PC-3 (cell line): ENCODE measurements at places on chromosomes 16 and 17. TPM values are rescaled to one million over a fixed set of nuclear protein-coding genes. Genes with fewer than 3 reads are reported as not detected.

DNA sequence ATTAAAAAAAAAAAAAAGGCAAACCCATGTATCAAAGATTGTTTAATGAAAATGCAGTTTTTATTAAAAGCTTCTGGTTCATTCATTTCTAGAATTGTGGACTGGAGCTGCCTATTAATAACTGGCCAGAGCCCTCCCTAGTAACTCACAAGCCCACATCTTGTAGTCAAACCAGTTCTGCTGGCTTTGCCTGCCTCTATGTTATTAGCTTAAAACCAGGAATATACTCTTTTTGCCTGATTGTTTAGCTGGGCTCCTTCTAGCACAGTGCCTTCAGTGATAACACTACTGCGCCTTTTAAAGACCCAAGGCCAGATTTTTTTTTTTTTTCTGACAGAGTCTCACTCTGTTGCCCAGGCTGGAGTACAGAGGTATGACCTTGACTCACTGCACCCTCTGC is 26.0 kb downstream of the TAC4 start:
- DNase-seq = peak; percentile 87

PRRT2 gene
- 0.35 and 0.40 TPM in 2 replicates for total RNA-seq

MAP2K6 gene
- 8.4 and 12.2 TPM in 2 replicates for total RNA-seq

SULT1A2 gene
- 0.17 TPM in 1 of 2 replicates, not detected in the other for total RNA-seq

PDE6G gene
- 3.0 TPM in 1 of 2 replicates, not detected in the other for total RNA-seq

EVPL gene
- total RNA-seq = 38.8 and 48.3 TPM in 2 replicates

FBF1 gene
- total RNA-seq = 35.3 and 39.2 TPM in 2 replicates

NATD1 gene
- 0.69 and 0.73 TPM in 2 replicates for total RNA-seq

TNFRSF13B gene
- total RNA-seq = not detected in 2 replicates

DNA sequence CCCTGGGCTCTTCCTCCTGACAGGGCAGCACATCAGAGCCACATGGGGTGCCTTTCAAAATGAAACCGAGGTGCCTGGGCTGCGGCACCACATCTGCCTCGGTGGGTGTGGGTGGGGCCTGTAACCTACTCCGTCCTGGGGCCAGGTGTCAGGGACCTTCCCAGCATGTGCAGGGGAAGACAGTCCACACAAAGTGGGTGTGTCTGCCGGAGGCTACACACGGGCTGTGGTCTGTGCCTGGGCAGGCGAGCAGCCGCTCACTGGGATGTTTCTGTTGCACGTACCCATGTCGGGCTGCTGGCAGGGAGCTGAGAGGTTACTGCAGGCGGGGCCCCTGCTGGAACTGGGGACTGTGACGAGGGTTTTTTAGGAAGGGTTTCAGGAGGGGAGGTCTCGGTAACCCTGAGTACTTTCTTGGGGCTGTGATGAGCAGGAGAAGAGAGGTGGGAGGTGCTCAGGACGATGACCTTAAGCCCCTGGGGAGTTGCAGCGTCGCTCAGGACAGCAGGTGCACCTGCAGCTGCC is 351.2 kb downstream of the SEC14L1 start:
- DNase-seq = no peak

- no peak for DNase-seq
These were observed 36.7 kb upstream of the NDRG4 start for GRCh38 chr16:58462997-58463941.

DNA sequence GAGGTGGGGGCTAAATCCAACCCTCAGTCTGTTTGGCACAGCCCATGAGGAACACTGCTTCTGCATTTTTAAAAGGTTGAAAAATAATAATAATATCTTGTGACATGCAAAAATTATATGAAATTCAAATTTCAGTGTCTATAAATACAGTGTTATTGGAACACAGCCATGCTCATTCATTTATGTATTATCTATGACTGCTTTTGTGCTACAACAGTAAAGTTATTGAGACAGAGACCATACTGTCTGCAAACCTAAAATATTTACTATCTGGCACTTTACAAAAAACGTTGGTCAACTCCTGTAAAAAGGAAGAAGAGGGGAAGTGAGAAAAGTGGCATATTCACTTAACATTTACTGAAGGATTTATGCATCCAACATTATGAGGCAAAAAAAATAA is 3.1 kb downstream of the ABCA5 start:
- DNase-seq = no peak

DNA sequence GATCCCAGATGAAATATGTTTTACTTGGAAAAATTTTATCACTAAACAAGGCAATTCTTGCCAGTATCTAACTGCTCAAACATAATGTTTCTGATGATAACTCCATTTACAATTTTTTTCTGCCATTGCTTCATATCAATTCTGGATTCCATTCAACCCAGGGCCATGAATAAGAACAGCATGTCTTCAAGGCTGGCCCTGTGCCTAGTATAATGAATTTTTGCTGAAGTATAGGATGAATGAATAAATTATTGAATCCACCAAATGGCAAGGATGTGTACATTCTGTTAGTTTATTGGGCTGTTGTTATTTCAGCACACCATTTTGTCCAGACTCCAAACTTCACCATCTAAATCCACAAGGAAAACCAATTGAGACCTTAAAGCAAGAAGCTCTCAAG is 414.7 kb downstream of the HS3ST3B1 start:
- no peak for DNase-seq
